ENCODE measurements at places on chromosomes 11 and 22. TPM values are rescaled to one million over a fixed set of nuclear protein-coding genes. Genes with fewer than 3 reads are reported as not detected.
A peak's percentile ranks its signal among the peaks of the same experiment; 100 is the strongest.

DNA sequence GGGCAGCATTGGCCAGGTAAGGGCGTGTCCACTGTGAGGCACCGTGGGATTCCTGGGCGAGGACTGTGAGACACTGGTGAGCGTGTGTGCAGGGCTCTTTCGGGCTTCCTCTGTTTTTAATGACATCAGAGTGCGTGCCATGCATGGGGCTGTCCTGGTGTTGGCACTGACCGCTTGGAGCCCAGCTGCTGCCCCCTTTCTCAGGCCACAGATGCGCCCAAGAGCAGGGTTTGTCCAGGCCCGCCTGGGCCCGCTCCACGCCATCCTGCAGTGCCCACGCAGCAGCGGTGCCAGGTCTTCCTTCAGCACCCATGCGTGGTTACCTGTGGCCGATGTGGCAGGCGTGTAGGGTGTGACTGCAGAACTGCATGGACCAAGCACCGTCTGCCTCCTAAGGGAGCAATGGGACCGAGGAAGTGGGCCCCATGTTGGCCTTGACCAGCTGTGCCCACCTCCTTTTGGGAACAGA, 72.3 kb upstream of the SEPTIN5 start:
- DNase-seq, result no peak

OR51E2 gene
- not detected for polyA plus RNA-seq

- no peak for DNase-seq
Measured at GRCh38 chr11:2074266-2074825, 64.8 kb downstream of the IGF2 start.

DNA sequence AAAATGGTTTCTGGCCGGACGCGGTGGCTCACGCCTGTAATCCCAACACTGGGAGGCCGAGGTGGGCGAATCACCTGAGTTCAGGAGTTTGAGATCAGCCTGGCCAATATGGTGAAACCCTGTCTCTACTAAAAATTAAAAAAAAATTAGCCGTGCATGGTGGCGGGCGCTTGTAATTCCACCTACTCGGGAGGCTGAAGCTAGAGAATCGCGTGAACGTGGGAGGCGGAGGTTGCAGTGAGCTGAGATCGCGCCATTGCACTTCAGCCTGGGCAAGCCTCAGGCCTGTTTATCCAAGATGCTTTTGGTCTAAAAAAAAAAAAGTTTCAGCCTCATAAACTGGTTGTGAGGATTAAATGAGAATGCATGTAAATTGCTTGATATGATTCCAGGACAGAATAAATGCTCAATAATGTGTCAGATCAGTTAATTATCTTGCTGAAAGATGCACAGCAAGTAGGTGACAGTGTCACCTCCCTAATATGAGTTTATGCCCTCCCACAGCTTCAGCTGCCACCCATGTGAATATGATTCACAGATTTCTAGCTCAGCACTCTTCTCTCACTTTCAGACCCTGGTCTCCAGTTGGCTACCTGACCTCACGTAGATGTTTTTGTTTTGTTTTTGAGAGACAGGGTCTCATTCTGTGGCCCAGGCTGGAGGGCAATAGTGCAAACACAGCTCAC, 1.1 kb upstream of the ALG8 start:
- no peak for DNase-seq

SCN2B gene
- not detected for polyA plus RNA-seq

GRCh38 chr11:206526-207207, 532 bp downstream of the BET1L start:
- DNase-seq, result peak; percentile 76

Data from small intestine (tissue), 16 donors.